Peyer's patch (tissue), 4 donors: ENCODE measurements at places on chromosomes 5 and 9.

DNA sequence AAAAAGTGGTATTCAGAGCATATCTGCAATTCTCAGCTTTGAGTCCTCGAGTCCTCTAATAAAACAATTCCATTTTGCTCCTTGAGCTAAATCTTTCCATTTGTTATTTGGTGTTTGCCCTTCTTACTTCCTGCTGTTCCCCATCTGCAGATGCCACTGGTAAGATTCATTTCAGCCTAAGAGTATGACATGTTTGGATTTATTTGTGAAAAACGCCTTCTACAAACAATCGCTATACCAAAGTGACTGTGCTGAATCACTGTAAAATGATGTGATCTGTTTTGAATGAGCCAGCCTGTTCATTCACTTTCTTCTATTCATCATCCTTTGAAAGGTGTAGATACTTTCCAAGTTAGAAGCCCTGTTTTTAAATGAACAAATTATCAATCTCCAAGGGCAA, 27.7 kb downstream of the KCTD16 start:
- H3K27me3 ChIP-seq, result no peaks in the 10 kb centered on the region
- H3K27ac ChIP-seq, result no peak overlapping the region
- no peaks in the 10 kb centered on the region for H3K36me3 ChIP-seq
- DNase-seq, result no peak

DNA sequence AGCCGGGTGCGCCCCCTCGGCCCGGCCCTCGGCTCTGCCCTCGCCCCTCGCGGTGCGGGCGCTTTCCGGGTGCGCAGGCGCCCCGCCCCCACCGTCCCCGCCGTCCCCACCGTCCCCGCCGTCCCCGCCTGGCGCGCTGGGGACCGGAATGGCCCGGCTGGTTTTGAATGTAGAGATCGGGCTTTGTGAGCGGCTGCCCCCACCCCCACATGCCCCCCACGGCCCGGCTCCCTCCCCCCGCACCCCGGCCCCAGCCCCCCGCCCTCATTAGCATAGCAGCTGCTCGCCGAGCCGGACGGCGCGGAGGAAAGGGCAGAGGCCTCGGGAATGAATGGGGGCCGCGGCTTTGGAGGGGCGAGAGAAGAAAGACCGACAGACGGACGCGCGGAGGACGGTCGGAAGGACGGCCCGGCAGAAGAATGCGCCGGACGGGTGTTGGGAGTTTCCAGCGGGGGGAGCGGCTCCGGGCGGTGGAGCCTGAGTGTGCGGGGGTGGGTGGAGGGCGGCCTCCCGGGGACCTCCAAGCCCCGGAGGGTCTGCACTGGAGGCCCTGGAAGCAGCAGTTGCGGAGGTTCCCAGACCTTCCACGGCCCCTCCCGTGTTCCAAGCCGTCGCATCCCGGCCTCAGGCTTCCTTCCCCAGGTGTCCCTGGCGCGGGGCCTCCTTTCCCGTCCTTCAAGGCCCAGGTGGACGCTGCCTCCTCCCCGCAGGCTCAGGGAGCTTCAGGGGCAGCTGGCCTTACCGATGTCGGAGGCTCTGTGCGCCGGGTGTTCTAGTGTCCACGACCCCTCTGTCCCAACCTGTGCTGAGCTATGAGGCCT, 6.0 kb downstream of the NRARP start:
- H3K36me3 ChIP-seq, result no peaks in the 10 kb centered on the region
- peaks cover 43% of the 10 kb centered on the region for H3K4me1 ChIP-seq
- peak overlapping the region; percentile 84 for H3K27ac ChIP-seq
- peak overlapping the region; percentile 56 for H3K4me3 ChIP-seq

DNA sequence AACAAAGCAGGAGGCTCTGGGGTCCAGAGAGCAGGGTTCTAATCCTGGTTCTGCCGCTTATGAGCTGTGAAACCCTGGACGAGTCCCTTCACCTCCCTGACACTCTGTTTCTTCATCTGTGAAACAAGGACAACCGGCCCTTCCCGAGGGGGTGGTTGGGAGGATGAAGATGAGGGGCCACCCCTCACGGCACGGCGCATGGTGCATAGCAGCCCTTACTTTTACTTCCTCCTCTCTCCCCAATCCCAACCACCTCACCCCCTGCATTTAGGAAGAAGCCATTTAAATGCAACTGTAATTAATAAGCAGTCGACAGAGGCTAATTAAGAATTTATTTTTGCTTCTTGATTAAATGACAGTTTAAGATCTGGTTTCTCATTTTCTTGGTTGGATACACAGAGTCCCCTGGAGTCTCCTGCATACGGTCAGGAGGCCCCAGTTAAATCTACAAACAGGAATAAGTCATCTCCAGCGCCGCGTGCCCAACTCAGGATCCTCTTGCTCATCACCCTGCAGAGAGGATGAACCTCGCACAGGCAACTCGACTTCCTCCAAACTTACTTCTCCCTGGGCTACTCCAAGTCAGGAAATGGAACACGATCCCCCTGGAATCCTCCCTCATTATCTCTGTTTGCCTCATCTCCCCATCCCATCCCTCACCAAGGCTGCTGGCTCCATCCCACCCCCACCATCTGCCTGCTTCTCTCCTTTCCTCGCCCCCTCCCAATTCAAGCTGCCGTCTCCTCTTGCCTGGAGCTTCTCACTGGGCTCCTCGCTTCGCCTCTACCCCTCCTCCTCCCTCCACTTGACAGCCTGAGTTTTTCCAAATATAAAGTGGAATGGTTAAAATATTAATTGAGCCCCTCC, 95.9 kb downstream of the HRH2 start:
- H3K4me1 ChIP-seq, result no peaks in the 10 kb centered on the region
- H3K36me3 ChIP-seq, result no peaks in the 10 kb centered on the region
- no peak overlapping the region for H3K27ac ChIP-seq
- no peak overlapping the region for H3K4me3 ChIP-seq
- no peaks in the 10 kb centered on the region for H3K27me3 ChIP-seq

DNA sequence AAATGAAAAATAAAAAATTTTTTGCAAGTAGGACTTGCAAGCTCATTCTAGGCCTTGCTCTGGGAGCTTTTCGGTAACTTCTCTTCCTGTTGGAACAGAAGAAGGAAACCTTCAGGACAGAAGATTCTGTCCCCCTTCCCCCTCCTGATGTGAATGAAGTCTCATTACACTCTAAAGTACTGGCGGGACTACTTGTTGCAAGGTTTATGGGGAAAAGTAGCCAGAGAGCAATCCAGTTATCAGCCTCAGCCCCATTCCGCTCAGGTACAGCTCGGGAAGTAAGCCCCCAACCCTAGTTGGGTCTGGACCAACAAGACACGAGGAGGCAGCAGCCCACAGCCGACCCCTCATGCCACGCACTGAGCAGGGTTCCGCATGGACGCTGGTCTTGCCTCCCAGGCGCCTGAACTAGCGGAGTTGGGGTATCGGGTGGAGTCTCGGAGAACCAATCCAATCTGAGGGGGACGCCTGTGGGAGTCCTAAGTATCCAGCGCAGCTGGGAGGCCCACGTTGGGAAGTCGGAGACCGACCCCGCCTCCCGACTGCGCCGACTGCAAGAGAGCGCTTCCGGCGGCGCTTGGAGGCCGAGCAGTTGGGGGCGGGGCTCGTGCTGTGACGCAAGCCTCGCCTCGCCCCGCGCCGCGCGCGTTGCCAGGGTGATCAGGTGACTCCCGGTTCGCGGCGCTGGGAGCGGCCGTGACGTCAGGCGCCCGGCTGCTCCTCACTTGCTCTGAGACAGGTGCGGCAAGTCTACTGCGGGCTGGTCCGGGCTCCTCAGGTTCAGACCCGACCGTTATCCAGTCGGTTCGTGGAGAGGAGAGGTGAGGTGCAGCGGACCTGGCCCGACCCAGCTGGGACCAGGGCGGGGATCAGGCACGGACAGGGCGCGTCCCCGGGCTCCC, at the start of gene CYSTM1:
Gene CYSTM1 (plus strand): TSS at position 724 of the 902 bp plus-strand sequence. CDS start 19,278 bp downstream, outside the sequence.
- H3K36me3 ChIP-seq, result no peaks in the 10 kb centered on the region
- peak; percentile 99 for DNase-seq
- peak within 1 kb of the TSS; percentile 91 for H3K27ac ChIP-seq
- peak within 1 kb of the TSS; percentile 91 for H3K4me3 ChIP-seq

- peaks cover 10% of the 10 kb centered on the region for H3K36me3 ChIP-seq
- no peaks in the 10 kb centered on the region for H3K27me3 ChIP-seq
- DNase-seq, result no peak
- H3K27ac ChIP-seq, result no peak overlapping the region
- H3K4me3 ChIP-seq, result no peak overlapping the region
- H3K4me1 ChIP-seq, result no peaks in the 10 kb centered on the region
These were observed 50.8 kb downstream of the ALDH7A1 start for GRCh38 chr5:126544087-126544740.

- no peak overlapping the region for H3K4me3 ChIP-seq
- no peaks in the 10 kb centered on the region for H3K27me3 ChIP-seq
- no peaks in the 10 kb centered on the region for H3K36me3 ChIP-seq
- peaks cover 6% of the 10 kb centered on the region for H3K4me1 ChIP-seq
- DNase-seq, result no peak
These were observed 60.5 kb downstream of the ZFAND5 start for GRCh38 chr9:72304538-72304937.

- H3K4me3 ChIP-seq, result peak overlapping the region; percentile 18
- DNase-seq, result no peak
- H3K4me1 ChIP-seq, result no peaks in the 10 kb centered on the region
- H3K27ac ChIP-seq, result no peak overlapping the region
- peaks cover 22% of the 10 kb centered on the region for H3K27me3 ChIP-seq
These were observed 1.4 kb upstream of the GABRB2 start for GRCh38 chr5:161547738-161548486.

DNA sequence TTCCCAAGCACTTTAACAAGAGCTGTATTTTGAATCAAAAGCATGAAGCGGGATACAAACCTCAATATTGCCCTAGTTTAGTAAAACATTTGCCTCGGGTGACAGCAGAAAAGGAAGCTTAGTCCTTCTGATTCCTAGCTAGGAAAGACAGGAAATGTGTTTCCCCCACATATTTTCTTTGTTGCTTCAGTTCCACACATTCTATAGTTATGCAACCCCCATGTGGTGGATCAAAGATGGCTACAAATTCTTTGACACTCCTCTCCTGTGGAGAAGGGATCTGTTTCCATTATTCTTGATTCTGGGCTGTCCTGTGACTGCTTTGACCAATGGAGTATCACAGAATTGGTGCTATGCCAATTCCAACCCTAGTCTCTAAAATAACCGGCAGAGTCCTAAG, 89.1 kb upstream of the SLC30A5 start:
- no peaks in the 10 kb centered on the region for H3K27me3 ChIP-seq
- no peaks in the 10 kb centered on the region for H3K36me3 ChIP-seq
- no peak overlapping the region for H3K4me3 ChIP-seq
- no peak overlapping the region for H3K27ac ChIP-seq
- DNase-seq, result no peak
- H3K4me1 ChIP-seq, result no peaks in the 10 kb centered on the region

DNA sequence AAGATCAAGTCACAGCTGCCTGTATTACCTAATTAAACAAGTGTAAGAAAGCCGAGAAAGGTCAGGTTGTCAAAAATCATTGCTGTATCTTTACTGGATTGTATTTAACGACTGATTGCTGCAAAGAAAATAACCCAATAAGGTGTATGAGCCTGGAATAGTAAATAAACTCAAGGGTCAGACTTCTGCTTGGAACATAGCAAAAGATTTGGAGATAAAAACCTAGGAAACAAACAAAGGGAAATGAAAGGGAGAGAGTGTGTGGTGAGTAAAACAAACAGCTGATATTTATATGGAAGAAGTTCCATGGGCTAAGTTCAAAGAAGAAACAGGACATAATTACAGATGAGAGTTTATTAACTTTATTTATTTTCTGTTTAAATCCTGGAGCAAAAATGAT, 354.0 kb downstream of the TLR4 start:
- H3K27me3 ChIP-seq, result no peaks in the 10 kb centered on the region
- H3K27ac ChIP-seq, result no peak overlapping the region
- H3K36me3 ChIP-seq, result no peaks in the 10 kb centered on the region
- H3K4me3 ChIP-seq, result no peak overlapping the region

- H3K27me3 ChIP-seq, result no peaks in the 10 kb centered on the region
- H3K27ac ChIP-seq, result no peak overlapping the region
- no peak overlapping the region for H3K4me3 ChIP-seq
- no peaks in the 10 kb centered on the region for H3K36me3 ChIP-seq
These were observed 41.7 kb upstream of the CLINT1 start for GRCh38 chr5:157900644-157901043.

- H3K36me3 ChIP-seq, result no peaks in the 10 kb centered on the region
- H3K27me3 ChIP-seq, result no peaks in the 10 kb centered on the region
- no peak overlapping the region for H3K27ac ChIP-seq
- H3K4me1 ChIP-seq, result no peaks in the 10 kb centered on the region
- H3K4me3 ChIP-seq, result no peak overlapping the region
- DNase-seq, result no peak
These were observed 553.8 kb upstream of the C9orf72 start for GRCh38 chr9:28127101-28127500.

DNA sequence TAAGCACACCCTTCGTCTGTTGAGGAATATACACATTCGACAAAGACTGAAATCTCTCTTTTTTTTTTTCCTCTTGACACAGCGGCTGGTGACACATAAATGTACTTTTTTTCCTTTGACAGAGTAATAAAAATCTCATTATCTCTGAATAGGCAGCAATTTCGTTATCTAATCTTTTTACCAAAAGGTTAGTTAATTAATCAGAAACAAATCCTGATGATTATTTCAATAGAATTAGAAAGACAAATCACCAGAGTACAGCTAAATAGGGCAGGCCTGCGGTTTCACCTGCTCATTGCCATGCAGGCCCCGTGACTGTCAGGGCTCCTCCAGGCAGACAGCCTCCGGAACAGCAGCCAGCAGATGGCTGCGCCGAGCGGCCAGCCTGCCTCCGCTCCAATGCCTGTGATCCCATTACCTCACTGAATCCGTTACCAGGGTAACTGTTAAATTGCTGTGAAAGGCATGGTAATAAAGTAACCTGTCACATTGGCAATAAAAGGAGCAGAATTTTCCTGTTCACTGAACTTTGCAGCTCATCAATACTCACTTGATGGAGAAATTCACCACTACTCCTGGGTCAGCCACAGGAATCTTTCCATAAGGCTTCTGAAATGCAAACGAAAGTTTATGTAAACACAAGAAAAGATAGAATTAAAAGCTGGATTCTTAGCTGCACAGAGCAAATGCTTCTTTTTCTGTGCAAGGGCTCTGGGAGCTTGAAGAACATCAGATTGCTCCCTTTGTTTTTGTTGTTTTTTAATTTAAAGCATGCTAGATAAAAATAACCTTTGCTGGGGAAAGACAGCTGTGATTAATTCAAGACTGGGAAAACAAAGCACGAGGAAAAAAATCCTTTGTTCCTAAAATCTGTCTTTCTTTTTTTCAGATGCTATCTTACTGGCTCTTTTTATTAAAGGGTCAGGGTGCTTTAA, 666.4 kb upstream of the ZNF608 start:
- no peaks in the 10 kb centered on the region for H3K36me3 ChIP-seq
- peaks cover 59% of the 10 kb centered on the region for H3K4me1 ChIP-seq
- H3K27me3 ChIP-seq, result no peaks in the 10 kb centered on the region
- peak overlapping the region; percentile 64 for H3K27ac ChIP-seq

- no peak overlapping the region for H3K4me3 ChIP-seq
- no peaks in the 10 kb centered on the region for H3K36me3 ChIP-seq
- H3K27me3 ChIP-seq, result no peaks in the 10 kb centered on the region
- DNase-seq, result no peak
- no peak overlapping the region for H3K27ac ChIP-seq
- H3K4me1 ChIP-seq, result no peaks in the 10 kb centered on the region
These were observed 205.5 kb upstream of the TARS1 start for GRCh38 chr5:33235304-33235703.

GRCh38 chr5:53008751-53009150, 19.6 kb downstream of the ITGA2 start:
- no peak overlapping the region for H3K4me3 ChIP-seq
- DNase-seq, result no peak
- H3K27me3 ChIP-seq, result no peaks in the 10 kb centered on the region
- no peak overlapping the region for H3K27ac ChIP-seq
- H3K4me1 ChIP-seq, result no peaks in the 10 kb centered on the region
- no peaks in the 10 kb centered on the region for H3K36me3 ChIP-seq
